ENCODE measurements at places on chromosomes 11 and 22. TPM values are rescaled to one million over a fixed set of nuclear protein-coding genes. Genes with fewer than 3 reads are reported as not detected.

- no peak for DNase-seq
These were observed 100.8 kb upstream of the TTC12 start for GRCh38 chr11:113213549-113213948.

GRCh38 chr11:91231226-91231625 lies 993.4 kb upstream of the FAT3 start:
- DNase-seq, result no peak

- DNase-seq, result no peak
These were observed 14.5 kb upstream of the ZDHHC13 start for GRCh38 chr11:19102521-19102900.

DNA sequence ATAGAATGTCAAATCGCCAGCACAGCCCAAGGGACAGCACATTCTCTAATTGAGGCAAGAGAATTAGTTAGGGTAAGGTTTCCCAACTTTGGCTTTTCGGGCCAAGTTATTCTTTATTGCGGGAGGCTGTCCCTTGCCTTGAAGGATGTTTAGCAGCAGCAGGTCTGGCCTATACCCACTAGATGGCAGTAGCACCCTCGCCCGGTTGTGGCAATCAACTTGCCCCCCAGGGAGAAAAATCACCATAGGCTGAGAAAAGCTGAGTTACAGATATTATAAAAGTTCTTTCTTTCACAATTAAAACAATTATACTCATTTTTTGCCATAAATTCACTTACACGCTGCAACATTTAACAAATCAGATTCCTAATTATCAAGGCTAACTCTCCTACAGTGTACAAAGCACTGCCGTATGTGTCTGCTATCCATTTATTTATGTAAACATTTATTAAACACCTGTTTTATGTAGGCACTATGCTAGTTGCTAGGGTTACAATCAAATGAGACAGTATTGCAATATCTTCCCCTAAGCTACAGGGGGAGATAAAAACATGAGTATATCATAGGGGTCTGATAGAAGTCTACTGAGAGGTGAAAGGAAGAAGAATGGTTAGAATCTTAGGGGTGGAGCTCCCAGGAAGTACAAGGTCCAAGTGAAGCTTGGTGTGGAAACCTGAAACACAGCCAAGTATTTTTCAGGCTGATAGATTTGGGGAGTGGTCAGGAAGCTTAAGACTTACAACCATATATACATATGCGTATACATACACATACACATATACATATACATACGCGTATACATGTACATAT lies 452.3 kb downstream of the RAB38 start:
- DNase-seq, result no peak

Gene B3GAT1
- polyA plus RNA-seq, result 4.9 TPM

Gene RTN4R
- 4.6 TPM for polyA plus RNA-seq

GRCh38 chr11:66546368-66546965 lies at the start of gene ACTN3:
Gene ACTN3, plus strand, starts transcription at chr11:66546903. Its CDS starts 35 bp downstream, at chr11:66546938.
- DNase-seq, result no peak

Gene CARD18
- polyA plus RNA-seq, result not detected

GRCh38 chr11:5548440-5548839 lies at the start of gene OR52H1:
Gene OR52H1, minus strand, starts transcription at chr11:5548540. Its CDS starts 3,035 bp downstream, at chr11:5545505.
- DNase-seq, result no peak

Gene MGAT3
- 20.8 TPM for polyA plus RNA-seq

DNA sequence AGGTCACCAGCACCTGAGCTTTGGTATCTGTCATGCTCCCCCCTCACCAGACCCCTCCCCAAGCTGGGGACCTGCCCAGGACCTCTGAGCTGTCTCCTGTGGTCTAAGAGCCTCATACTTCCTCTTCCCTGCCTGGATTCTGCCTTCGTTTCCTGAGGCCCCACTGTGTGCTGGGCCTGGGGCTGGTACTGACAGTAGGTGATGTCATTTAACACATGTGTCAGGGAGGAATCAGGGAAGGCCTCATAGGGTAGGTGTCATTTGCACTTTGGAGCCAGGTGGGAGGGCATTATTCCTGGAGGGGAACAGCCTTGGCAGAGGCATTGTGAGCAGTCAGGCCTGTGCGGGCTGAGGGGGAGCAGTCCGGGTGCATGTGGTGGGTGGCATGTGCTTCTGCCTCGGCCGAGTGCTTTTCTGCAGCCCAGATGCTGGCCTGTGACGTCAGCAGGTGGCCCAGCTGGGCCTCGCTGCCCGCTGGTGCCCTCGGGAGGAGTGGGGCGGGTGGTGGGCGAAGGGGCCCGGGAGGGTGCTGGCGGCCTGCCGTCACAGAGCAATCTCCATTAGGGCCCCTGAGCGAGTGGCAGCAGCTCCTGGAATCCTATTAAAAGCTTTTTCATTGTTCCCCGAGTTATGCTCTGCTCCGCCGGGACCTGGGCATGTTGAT lies 9.1 kb downstream of the FLRT1 start:
- no peak for DNase-seq

GRCh38 chr11:33258631-33259205 lies 1.5 kb downstream of the HIPK3 start:
- no peak for DNase-seq

- DNase-seq, result no peak
These were observed 23.4 kb downstream of the OVOL1 start for GRCh38 chr11:65810046-65810868.

- no peak for DNase-seq
These were observed 38.7 kb downstream of the TMEM45B start for GRCh38 chr11:129854232-129854805.

Gene GLYATL2
- 2.1 TPM for polyA plus RNA-seq

Gene TMPRSS4
- polyA plus RNA-seq, result 46.6 TPM

Gene OTOG
- 0.27 TPM for polyA plus RNA-seq

Gene MPPED2
- 17.4 TPM for polyA plus RNA-seq

DNA sequence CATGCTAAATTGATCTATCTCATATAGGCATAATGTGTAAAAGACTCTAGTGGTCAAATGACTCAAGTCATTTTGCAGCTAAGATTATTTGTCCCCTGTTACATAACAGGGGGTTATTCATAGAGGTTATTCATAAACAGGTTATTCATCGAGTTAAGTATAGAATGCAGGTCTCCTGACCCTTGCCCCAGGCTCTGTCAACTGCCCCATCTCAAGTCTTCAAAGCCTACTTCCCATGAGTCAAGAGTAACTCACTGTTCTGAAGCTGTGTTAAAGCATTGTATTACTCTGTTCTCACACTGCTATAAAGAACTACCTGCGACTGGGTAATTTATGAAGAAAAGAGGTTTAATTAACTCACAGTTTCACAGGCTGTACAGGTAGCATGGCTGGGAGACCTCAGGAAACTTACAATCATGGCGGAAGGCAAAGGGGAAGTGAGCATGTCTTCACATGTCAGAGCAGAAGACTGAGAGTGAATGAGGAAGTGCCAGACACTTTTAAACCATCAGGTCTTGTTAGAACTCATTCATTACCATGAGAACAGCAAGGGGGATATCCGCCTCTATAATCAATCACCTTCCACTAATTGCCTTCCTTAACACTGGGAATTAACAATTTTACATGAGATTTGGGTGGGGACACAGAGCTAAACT lies 226.2 kb upstream of the BLID start:
- no peak for DNase-seq

DNA sequence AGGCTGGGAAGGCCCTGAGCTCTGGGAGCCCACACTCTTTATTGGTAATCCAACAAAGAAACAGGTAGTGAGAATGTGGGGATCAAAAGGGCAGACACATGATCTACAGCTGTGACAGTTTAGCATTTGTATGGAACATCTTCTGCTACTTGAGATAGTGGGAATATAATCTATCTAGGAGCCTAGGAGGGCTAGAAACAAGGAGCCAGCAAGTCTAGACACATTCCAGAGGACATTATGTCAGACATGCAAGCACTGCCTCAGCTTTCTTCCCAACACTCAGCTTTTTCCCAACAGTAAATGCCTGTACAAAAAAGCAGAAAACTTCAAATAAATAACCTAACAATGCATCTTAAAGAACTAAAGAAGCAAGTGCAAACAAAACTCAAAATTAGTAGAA lies 1150.6 kb upstream of the RAG2 start:
- DNase-seq, result no peak

Gene MMP3
- polyA plus RNA-seq, result 0.13 TPM

- DNase-seq, result no peak
These were observed 117.2 kb downstream of the MICAL3 start for GRCh38 chr22:17906978-17907747.

Gene CD59
- 228 TPM for polyA plus RNA-seq

Gene RIMBP3C
- polyA plus RNA-seq, result 0.19 TPM

Gene TNNI2
- 0.45 TPM for polyA plus RNA-seq

Gene NPTXR
- 3.7 TPM for polyA plus RNA-seq

- peak; percentile 71 for DNase-seq
These were observed 929 bp upstream of the SLC35E4 start for GRCh38 chr22:30634471-30635233.

- DNase-seq, result no peak
These were observed 12.8 kb downstream of the MACROD1 start for GRCh38 chr11:64152841-64153691.

GRCh38 chr22:50027639-50028537 lies 15.3 kb upstream of the IL17REL start:
- no peak for DNase-seq

GRCh38 chr11:28525636-28526405 lies 417.6 kb downstream of the METTL15 start:
- no peak for DNase-seq

DNA sequence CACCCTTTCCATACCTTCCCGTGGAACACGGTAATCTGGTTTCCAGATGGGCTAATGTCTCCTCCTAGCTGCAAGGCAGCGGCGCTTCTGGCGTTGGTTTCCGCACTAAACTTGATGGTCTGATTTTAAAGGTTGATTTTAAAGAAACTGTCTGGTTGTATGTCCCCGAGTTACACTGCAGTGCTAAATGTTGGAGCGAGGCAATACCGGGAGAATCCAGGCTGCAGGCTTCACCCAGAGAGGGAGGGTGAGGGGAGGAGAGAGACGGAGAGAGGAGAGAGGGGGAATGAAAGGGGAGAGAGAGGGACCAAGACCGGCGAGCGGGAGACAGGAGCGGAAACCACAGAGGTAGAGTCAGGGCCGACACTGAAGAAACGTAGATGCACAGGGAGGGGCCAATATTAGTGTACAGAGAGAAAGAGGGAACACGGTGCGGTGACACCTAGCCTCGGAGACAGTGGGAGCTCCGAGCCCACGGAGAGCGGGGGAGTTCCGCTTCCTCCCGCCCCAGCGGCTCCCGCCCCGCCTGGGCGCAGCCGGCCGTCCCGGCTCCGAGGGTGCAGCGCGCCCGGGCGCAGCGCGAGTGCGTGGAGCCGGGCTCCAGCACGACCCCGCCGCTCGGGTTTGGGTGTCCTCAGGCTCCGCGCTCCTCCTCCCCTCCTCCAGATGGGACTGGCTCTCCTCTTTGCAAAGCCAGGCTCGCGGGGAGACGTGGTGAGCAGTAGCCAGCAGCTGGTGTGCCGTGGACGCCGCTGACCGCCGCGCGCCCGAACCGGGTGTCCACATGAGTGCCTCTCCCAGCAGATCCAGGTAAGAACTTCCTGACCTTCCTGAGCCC lies 71.9 kb upstream of the GRAMD1B start:
- peak; percentile 17 for DNase-seq

Gene SMIM35
- polyA plus RNA-seq, result 0.11 TPM

- DNase-seq, result no peak
These were observed 32.7 kb downstream of the CD6 start for GRCh38 chr11:61004180-61004611.

DNA sequence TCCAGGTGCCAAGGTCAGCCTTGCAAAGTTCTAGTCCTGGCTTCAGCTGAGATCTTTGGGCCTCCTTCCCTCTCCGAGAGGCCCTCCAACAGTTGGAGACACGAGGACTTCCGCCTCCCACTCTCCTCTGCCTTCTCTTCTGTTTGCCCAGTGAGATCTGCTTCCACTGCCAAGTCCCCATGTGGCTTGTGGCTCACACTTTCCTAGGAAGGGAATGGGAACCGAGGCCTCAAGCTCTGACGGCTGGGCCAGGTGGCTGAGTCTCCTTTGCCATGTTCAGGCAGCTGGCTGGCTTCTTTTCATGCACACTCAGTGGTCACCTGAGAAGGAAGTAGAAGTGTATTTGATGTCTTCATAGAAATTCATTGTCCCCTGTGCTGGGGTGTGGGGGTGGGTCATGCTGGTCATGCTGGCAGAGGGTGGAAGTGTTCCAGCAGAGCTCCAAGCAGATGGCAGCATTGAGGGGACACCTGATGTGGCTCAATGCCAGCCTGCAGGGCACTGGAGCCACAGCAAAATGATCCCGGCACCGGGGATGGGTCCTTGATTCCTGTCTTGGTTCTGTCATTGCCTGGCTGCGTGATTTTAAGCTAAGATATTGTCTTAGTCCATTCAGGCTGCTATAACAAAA lies 130.4 kb downstream of the ADAMTS15 start:
- DNase-seq, result no peak

- DNase-seq, result no peak
These were observed 7.1 kb upstream of the BACE1-AS start for GRCh38 chr11:117284053-117284452.

- DNase-seq, result no peak
These were observed 4.3 kb upstream of the BCR start for GRCh38 chr22:23175817-23176644.

- no peak for DNase-seq
These were observed 231.8 kb upstream of the CTSC start for GRCh38 chr11:88569342-88569741.

- DNase-seq, result no peak
These were observed 339.2 kb downstream of the NXPE2 start for GRCh38 chr11:115017529-115017928.

- DNase-seq, result no peak
These were observed 123.6 kb downstream of the ABTB2 start for GRCh38 chr11:34234086-34234740.

Gene MPZL2
- polyA plus RNA-seq, result 56.1 TPM

- DNase-seq, result no peak
These were observed 10.9 kb upstream of the GRK2 start for GRCh38 chr11:67255353-67255752.

Gene PANX3
- polyA plus RNA-seq, result not detected

Gene ZNF214
- polyA plus RNA-seq, result 12.7 TPM

DNA sequence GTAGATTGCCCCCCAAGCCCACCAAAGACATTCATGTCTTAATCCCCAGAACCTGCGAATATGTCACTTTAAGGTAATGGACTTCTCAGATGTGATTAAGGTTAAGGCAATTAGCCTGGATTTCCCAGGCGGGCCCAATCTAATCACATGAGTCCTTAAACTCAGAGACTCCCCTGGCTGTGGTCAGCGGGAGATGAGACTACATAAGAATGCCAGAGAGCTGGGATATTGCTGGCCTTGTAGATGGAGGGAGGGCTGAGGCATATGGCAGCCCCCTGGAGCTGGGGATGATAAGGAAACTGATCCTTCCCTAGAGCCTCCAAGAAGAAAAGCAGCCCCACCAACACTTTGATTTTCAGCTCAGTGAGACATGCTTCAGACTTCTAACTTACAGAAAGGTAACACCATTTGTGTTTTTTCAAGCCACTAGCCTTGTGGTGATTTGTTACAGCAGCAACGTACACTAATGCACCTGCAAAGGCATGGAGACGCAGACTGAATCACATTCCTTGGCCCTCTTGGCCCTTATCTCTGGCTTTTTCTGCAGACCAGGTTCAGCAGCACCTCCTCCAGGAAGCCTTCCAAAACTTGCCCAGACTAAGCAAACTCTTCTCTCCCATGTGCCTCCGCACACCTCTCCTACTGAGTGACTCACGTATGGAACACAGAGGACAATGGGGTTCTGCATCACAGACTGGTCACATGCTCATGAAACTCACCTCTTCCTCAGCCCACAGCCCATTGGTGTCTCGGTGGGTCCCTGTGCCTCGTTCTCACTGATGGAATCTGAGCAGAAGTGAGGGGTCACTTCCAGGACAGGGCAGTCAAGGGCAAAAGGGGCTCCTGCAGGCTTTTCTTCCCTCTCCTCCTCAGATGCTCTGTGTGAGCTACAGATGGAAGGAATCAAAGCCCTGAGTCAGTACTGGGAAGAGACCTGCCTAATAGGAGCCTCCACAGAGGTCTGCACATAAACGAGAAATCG lies 86.3 kb upstream of the HMGXB4 start:
- DNase-seq, result no peak

Measured in renal cortex interstitium (tissue), 15 donors.